Activated T-helper 1 cell treated with anti-CD3 and anti-CD28 coated beads, Interleukin-12 subunit alpha, Interleukin-12 subunit beta, Interleukin-2, Interleukin-4 antibody, amounts not matched to agents 30 ng/mL and 10 ng/mL and 1 ng/mL, durations not matched to agents 14 hours and 24 hours and 36 hours (primary cell): ENCODE measurements at places on chromosomes 12 and 14. TPM values are rescaled to one million over a fixed set of nuclear protein-coding genes. Genes with fewer than 3 reads are reported as not detected.

SLCO1C1 gene
- total RNA-seq, result not detected in 2 replicates

MPHOSPH9 gene
- 87.3 and 89.9 TPM in 2 replicates for total RNA-seq

SOAT2 gene
- not detected in 2 replicates for total RNA-seq

GPR68 gene
- total RNA-seq, result 4.5 and 5.4 TPM in 2 replicates

KLHL33 gene
- total RNA-seq, result 0.05 TPM in 2 replicates

MIPOL1 gene
- not detected in 2 replicates for total RNA-seq

- H3K27ac ChIP-seq, result no peak overlapping the region
- no peak for DNase-seq
- no peak overlapping the region for H3K4me3 ChIP-seq
- H3K27me3 ChIP-seq, result no peaks in the 10 kb centered on the region
- no peaks in the 10 kb centered on the region for H3K36me3 ChIP-seq
Observed at GRCh38 chr12:1305791-1306500, 288.4 kb downstream of the FBXL14 start.

DNA sequence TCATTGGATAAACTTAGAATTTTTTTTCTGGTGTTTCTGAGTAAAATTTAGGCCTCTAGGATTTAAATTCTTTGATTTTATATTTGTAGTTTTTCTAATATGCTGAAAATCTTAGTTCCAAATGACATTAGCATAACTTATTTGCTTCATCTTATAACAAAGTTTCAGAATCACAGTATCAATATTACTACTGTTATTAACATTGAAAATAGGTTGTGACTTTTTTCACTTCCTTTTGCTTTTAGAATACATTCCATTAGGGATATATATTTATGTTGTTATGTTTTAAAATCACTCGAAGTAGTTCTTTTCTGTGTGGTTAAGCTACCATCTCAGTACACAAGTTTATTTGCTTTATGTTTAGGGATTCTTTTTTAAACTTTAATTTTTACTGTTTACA is 12.8 kb downstream of the RAB3IP start:
- no peak for DNase-seq
- no peak overlapping the region for H3K27ac ChIP-seq
- no peaks in the 10 kb centered on the region for H3K27me3 ChIP-seq
- H3K4me3 ChIP-seq, result no peak overlapping the region
- no peaks in the 10 kb centered on the region for H3K4me1 ChIP-seq

DNA sequence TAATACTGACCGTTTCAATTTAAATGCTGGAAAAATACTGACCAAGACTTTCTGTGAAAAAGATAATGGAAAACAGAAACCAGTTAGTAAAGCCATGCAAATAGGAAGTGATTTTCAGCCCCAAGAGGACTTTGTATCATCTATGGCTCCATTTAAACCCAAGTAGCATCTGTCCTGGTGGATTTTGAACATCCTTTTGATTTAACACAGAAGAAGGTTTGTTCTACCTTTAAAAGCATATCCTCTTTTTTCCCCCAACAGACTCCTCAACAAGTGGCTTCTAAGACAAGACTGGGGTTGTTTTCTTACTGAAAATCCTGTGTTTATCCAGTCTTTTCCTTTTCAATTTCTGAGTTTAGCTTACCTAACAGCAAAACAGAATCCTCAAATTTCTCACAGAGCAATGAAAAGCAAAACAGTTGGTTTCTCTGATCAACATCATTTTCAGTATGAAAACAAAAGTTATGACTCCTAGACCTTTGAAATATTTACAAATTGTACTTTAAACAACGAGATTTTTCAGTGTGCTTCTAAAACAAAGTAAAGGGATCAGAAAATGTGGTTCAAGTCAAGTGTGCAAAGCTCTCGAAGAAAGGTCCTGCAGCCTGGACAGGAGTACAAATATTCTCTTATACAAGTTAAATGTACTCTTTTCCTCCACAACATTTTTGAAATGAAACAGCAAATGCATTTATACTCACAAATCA is 2.9 kb downstream of the PHLDA1 start:
- H3K27ac ChIP-seq, result peak overlapping the region; percentile 99
- H3K4me1 ChIP-seq, result peaks cover 54% of the 10 kb centered on the region
- no peak for DNase-seq
- peaks cover 66% of the 10 kb centered on the region for H3K36me3 ChIP-seq

- peaks cover 86% of the 10 kb centered on the region for H3K4me1 ChIP-seq
- H3K4me3 ChIP-seq, result peak overlapping the region; percentile 52
- H3K27ac ChIP-seq, result peak overlapping the region; percentile 55
- peaks cover 23% of the 10 kb centered on the region for H3K36me3 ChIP-seq
- no peak for DNase-seq
- no peaks in the 10 kb centered on the region for H3K27me3 ChIP-seq
Observed at GRCh38 chr14:91402771-91403600, 14.6 kb downstream of the CCDC88C start.

GRCh38 chr14:33250963-33251362 is 312.3 kb downstream of the NPAS3 start:
- no peaks in the 10 kb centered on the region for H3K27me3 ChIP-seq
- no peak overlapping the region for H3K4me3 ChIP-seq
- H3K4me1 ChIP-seq, result no peaks in the 10 kb centered on the region
- H3K36me3 ChIP-seq, result no peaks in the 10 kb centered on the region
- DNase-seq, result no peak
- no peak overlapping the region for H3K27ac ChIP-seq

GRCh38 chr12:101920906-101921305 is 43.5 kb downstream of the DRAM1 start:
- H3K4me1 ChIP-seq, result peaks cover 10% of the 10 kb centered on the region
- peaks cover 2% of the 10 kb centered on the region for H3K27me3 ChIP-seq
- H3K27ac ChIP-seq, result no peak overlapping the region
- H3K36me3 ChIP-seq, result peaks cover 2% of the 10 kb centered on the region

DNA sequence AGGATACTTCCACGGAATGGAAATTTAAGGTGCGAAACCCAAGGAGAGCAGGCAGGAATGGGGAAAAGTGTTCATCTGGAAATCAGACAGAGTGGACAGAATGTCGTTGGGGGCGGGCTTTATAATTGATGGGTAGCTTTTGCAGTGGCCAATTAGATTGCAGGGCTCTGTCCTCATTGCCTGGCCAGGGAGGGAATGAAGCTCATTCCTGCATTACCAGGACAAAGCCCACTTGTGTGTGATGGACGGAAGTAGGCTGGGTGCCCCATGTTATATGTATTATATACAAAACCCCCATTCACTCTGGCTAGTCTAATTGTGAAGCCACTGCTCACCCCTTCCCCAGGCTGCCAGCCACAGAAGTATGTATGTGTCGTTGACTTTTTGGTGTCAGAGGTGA is 23.6 kb downstream of the ZNF664 start:
- no peak overlapping the region for H3K27ac ChIP-seq
- no peak for DNase-seq
- peaks cover 32% of the 10 kb centered on the region for H3K4me1 ChIP-seq
- H3K36me3 ChIP-seq, result peaks cover 12% of the 10 kb centered on the region

GRCh38 chr12:79515530-79515935 is 175.2 kb downstream of the PAWR start:
- no peaks in the 10 kb centered on the region for H3K4me1 ChIP-seq
- DNase-seq, result no peak
- H3K27ac ChIP-seq, result no peak overlapping the region
- no peak overlapping the region for H3K4me3 ChIP-seq
- H3K36me3 ChIP-seq, result no peaks in the 10 kb centered on the region
- H3K27me3 ChIP-seq, result no peaks in the 10 kb centered on the region

- DNase-seq, result no peak
- H3K4me1 ChIP-seq, result no peaks in the 10 kb centered on the region
- H3K36me3 ChIP-seq, result no peaks in the 10 kb centered on the region
- H3K27me3 ChIP-seq, result no peaks in the 10 kb centered on the region
Observed at GRCh38 chr14:101177301-101177971, 273.9 kb upstream of the RTL1 start.

DNA sequence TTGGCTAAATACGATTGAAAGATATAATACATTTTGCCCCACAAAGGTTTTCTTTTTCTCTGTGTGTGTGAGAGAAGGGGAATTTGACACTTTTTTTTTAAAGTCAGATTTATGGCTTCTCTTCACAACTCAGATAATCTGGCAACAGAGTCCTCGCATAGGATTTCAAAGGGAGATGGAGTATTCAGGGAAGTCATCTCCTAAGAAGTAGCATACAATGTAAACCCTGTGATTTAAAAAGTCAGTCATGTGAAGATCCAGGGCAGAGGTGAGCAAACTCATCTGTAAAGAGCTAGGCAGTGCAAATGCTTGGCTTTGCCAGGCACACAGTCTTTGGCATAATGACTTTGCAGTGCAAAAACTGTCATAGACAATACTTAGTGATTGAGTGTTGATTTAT is 1526.3 kb downstream of the AACS start:
- peaks cover 19% of the 10 kb centered on the region for H3K4me1 ChIP-seq
- peaks cover 5% of the 10 kb centered on the region for H3K36me3 ChIP-seq
- DNase-seq, result no peak
- H3K4me3 ChIP-seq, result no peak overlapping the region
- no peaks in the 10 kb centered on the region for H3K27me3 ChIP-seq
- H3K27ac ChIP-seq, result no peak overlapping the region

DNA sequence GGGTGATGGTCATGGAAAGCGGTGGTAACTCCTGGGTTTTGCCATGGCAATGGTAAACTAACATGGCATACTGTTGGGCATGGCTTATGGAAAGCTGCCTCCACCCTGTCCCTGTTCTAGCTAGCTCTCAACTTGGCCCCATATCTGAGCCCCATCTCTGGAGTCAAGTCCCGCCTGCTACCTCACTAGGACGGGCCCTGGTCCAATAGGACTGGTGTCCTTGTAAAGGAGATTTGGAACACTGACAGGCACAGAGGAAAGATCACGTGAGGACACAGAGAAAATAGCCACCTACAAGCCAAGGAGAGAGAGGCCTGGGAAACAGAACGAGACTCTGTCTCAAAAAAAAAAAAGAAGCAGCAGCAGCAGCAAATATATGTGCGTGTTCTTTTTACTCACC is 59.8 kb downstream of the RNFT2 start:
- H3K36me3 ChIP-seq, result peaks cover 3% of the 10 kb centered on the region
- H3K27ac ChIP-seq, result no peak overlapping the region
- DNase-seq, result no peak
- no peaks in the 10 kb centered on the region for H3K4me1 ChIP-seq
- H3K27me3 ChIP-seq, result peaks cover 2% of the 10 kb centered on the region

DNA sequence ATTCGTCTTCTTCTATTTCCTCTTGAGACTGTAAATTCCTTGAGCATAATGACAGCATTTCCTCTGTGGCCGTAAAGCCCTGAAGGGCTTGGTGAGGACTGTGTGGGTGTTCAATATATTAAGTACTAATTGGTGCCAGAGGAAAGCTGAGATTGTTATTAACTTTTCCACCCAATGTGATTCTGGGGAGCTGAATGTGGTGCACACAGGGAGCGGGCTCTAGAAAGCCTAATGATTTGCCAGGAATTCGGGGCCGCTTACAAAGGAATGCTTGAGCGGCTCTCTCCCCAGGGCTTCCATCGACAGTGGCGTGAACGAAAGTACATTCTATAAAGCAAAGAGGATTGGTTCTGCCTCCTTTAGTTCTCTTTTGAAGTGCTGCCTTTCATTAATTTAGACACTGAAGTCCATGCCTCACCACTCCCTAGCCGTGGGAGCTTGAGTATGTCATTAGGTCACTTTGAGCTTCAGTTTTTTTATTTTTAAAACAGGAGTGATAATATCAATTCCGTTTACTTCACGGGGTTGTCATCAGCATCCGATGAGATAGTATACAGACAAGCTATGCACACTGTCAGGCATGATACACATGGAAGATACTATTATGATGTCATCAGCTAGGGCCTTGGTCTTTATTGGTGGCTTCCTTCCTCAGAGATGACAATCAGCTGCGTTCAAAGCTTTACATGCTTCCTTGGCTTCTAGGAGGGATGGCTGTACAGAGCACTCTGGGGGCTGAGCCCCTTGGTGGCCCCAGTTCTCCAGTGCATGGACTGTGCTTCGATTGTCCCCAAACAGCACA is 11.0 kb upstream of the GSG1 start:
- no peak overlapping the region for H3K4me3 ChIP-seq
- peaks cover 30% of the 10 kb centered on the region for H3K27me3 ChIP-seq
- no peaks in the 10 kb centered on the region for H3K4me1 ChIP-seq
- no peaks in the 10 kb centered on the region for H3K36me3 ChIP-seq

DNA sequence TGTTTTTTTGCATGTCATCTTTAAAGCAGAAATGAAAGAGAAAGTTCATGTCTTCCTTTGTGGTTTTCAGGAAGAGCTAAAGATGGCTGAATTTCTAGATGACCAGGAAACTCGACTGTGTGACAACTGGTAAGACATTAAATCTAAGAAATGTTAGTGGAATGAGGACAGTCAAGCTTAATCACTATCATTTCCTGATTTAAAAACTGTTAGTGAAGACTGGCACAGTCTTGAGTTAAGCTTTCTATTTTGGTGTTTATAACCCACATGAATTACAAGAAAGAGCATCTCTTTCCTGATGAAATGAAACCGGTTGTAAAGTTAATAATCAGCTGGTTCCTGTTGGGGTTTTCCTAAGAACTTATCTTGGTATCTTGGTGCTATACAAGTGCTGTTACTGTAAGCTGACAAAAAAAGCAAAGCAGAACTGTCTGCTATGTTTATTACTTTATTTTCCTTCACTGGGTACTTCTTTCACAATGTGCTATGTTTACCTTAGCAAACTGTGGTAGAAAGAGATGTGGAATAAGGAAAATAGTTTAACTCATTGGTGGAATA is 5.2 kb downstream of the TRAFD1 start:
- H3K4me3 ChIP-seq, result peak overlapping the region; percentile 77
- no peaks in the 10 kb centered on the region for H3K27me3 ChIP-seq
- H3K27ac ChIP-seq, result peak overlapping the region; percentile 79
- DNase-seq, result no peak
- H3K36me3 ChIP-seq, result peaks cover 17% of the 10 kb centered on the region
- peaks cover 55% of the 10 kb centered on the region for H3K4me1 ChIP-seq

DNA sequence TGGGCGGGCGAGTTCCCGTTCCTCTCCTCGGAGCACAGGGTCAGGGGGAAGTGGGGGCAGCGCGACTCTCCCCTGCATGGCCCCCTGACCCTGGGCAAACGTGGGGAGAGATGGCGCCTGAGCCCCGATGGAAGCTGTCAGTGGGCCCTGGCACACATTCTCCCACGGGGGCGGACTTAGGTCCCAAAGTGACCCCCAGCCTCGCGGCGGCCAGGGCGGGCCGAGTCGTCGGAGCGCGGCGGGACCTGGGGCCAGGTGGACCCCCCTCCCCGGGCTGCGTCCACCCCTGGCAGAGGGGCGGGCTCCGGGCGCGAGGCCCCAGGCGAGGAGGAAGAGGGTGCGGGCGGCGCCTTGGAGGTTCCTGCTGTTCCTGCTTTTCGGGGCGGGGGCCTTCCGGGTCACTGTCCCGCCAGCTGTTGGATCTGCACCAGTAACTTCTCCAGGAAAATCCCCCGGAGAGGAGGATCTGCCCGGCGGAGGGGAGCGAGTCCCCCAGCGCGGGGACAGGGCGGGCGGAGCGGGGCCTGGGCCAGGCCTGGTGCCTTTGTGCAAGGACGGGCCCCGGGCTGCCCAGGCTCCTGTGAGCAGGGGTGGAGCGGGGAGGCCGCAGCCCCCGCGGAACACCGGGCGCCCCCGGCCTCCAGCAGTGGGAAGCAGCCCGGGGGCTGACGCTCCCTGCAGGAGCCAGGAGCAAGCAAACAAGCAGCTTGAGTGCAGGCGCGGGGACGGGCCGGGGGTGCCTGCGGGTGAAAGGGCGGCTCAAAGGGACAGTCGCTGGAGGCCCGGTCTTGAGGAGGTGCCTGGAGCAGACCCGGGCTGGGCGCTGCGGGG is 15.3 kb downstream of the TNFAIP2 start:
- no peaks in the 10 kb centered on the region for H3K36me3 ChIP-seq
- H3K27ac ChIP-seq, result no peak overlapping the region
- no peak overlapping the region for H3K4me3 ChIP-seq
- DNase-seq, result no peak
- peaks cover 4% of the 10 kb centered on the region for H3K4me1 ChIP-seq

GRCh38 chr12:58509116-58509885 is 411.0 kb downstream of the LRIG3 start:
- H3K27me3 ChIP-seq, result peaks cover 4% of the 10 kb centered on the region
- no peaks in the 10 kb centered on the region for H3K36me3 ChIP-seq
- H3K4me1 ChIP-seq, result no peaks in the 10 kb centered on the region
- H3K4me3 ChIP-seq, result no peak overlapping the region
